ENCODE measurements at places on chromosomes 2 and 18. TPM values are rescaled to one million over a fixed set of nuclear protein-coding genes. Genes with fewer than 3 reads are reported as not detected.

The COL4A4 gene
- total RNA-seq = 5.3 TPM

The LRRC30 gene
- not detected for total RNA-seq

DNA sequence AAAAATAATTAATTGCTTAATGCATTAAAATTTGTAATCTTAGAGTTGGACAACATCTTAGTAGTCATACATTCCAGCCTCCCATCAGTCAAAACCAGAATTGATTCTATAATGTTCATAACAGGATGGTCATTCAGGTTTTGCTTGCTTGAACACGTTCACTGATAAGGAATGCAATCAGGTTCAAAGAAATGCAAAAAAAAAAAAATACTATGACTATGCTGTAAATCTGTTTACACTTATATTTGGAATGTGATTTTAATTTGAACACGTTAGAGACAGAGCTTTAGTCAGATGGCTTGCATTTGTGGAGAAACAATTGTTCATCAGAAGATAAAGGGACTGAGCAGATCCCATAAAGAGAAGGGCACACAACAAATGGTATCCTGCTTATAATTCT lies 131.3 kb upstream of the UNC80 start:
- ATAC-seq = no peak

The SCYGR5 gene
- not detected for total RNA-seq

DNA sequence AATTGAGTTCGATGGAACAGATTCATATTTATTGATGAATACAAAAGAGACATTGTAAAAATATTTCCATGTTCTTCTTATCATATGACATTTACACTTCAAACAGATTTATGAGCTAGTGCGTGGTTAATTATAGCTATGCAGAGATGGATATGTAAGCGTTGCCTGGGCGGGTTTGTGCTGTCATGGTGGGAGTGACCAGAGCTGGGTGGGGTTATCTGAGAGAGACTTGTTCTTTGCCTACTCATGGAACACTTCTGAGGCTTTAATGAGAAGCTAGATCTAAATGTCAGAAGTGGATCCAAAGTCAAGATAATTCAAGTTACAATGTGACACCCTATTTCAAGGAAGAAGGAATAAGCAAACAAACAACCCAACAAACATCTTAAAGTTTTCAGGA lies 162.3 kb upstream of the ZEB2 start:
- no peak for ATAC-seq

GRCh38 chr2:174787487-174788205 lies 23.4 kb upstream of the CHRNA1 start:
- no peak for ATAC-seq

GRCh38 chr2:67564076-67564475 lies 166.9 kb downstream of the ETAA1 start:
- no peak for ATAC-seq

- ATAC-seq = no peak
These were observed 320.1 kb downstream of the OSR1 start for GRCh38 chr2:19038071-19039015.

DNA sequence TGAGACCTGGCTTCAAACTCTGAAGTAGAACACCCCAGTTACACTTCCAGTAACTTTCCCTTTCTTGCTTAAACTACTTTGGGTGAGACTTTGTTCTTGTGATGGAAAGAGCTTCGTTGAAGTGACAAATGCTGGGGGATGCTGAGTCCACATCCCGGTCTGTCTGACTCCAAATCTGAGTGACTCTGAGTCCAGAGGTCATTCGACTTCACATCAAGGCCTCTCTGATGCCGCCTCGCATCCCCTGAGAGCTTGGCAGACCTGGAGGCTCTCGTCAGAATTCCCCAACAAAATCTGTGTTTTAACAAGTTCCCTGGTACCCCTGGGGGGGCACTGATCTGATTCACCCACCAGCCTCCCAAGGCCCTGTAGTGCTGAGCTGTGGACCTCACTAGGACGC lies 31.6 kb upstream of the ROCK2 start:
- ATAC-seq = no peak

- ATAC-seq = no peak
These were observed 206.8 kb upstream of the HDAC4 start for GRCh38 chr2:239607517-239608191.

- ATAC-seq = no peak
These were observed 7.5 kb downstream of the RALBP1 start for GRCh38 chr18:9482790-9483189.

GRCh38 chr2:38742797-38743559 lies 8.2 kb downstream of the SRSF7 start:
- peak; percentile 16 for ATAC-seq

DNA sequence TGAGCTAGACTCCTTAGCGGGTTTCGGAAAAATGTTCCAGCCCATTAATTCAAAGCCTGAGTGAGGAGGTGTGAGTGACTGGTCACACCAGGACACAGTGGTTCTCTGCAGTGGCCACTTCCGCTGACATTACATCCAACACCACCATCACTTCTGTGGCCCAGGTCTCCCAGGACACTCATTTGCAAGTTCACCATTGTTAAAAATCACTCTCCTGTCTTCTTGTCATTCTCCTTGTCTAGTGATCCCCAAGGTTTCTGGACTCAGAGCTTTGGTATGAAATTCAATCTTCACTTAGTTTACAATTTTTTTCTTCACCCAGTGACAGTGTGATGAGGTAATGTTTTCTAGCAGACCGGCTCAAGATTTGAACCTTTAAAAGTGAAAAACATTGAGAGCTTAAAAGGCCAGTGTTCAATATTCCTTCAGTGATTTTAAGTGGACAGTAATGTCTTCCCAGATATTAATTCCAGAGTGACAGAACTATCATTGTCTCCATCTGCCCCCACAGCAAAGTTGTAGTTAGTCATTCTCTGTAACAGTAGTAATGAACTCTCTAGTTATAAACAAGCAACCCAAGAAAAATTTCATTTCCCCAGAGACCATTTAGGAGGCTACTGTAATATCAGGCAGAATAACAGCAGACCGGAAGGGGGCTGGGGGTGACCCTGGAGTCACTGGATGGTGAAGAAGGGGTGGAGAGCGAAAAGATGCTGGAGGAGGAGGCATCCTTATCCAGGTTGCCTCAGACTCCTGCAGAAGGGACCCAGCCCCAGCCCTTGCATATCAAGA lies 164.9 kb downstream of the GFPT1 start:
- no peak for ATAC-seq

- no peak for ATAC-seq
These were observed 7.9 kb upstream of the INHBB start for GRCh38 chr2:120338015-120338414.

DNA sequence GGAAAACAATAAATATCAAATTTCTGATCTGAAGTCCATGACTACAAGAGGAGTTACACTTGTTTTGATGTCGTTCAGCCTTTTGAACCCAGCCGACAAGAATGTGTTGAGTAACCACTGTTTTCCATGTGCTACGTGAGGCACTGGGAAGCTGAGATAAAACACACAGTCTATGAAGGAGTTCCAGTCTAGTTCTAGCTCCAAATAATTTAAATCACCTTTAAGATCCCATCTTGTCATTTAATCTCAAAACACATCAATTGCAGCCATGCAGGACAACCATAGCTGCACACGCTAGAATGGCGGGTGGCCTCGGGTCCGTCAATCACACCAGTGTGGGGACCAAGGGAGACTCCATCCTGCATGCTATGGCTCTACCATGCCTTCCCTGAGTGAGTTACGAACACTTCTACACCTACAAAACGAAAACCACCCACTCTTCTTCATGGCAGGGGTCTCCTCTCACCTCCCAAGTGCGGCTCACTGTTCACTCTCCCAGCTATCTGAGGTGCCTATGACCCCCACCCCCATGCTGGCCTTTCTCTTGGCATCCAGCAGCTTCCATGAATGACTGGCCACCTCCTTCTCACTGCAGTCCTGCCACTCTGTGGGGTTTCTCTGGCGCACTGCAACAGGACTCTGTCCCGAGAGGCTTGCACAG lies 3.8 kb downstream of the FHL2 start:
- ATAC-seq = no peak

The NAT8 gene
- total RNA-seq = not detected

GRCh38 chr2:77391119-77391518 lies 131.1 kb downstream of the LRRTM4 start:
- ATAC-seq = no peak

GRCh38 chr18:59605633-59606192 lies 91.5 kb downstream of the CCBE1 start:
- no peak for ATAC-seq

The EPHA4 gene
- total RNA-seq = 21.3 TPM

DNA sequence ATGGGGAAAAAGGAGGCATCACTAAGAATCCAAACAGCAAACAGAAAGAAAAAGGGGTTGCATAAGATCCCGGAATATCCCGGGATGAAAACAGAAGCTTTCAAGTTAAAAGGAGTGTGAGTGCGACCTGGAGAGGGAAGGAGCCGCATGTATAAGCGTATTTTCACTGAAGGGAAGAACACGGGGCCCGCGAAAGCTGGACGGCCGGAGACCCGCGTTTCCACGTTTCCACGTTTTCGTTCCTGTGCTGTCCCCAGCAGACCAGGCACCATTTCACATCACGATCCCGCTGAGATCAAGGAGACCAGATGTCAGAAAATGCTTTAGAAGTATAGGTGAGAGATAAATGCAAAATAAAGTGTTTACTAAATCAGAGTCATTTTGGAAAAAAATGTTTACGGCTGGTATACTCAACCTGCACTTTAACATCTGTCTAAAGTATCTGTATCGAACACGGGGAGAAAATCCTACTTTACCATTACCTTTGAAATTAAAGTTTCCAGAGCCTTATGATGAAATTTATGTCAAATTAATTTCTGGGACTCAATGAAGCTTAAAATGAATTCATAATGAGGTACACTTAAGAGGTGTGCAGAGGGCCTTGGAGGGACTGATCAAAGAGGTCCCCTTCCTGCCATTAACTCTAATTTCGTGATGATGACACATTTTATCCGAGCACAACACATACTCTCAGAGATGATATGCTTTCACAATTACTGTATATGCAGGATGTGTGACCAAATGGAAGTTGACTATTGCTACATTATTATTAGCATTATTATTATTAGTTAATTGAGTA lies 71.0 kb upstream of the SALL3 start:
- no peak for ATAC-seq

GRCh38 chr18:23994361-23994902 lies 20.1 kb upstream of the TTC39C start:
- peak; percentile 81 for ATAC-seq

- no peak for ATAC-seq
These were observed 40.7 kb upstream of the CCDC150 start for GRCh38 chr2:196598846-196599245.

The VIT gene
- 42.7 TPM for total RNA-seq

The UGT1A3 gene
- total RNA-seq = not detected

- no peak for ATAC-seq
These were observed 686.0 kb downstream of the NRXN1 start for GRCh38 chr2:50345701-50346591.

The ANKRD62 gene
- total RNA-seq = not detected

The MGAT4A gene
- total RNA-seq = 12.7 TPM

GRCh38 chr2:16664809-16665747 lies 556 bp downstream of the CYRIA start:
- peak; percentile 62 for ATAC-seq

- ATAC-seq = no peak
These were observed 221.3 kb upstream of the ITGA4 start for GRCh38 chr2:181235683-181236459.

The CXCR1 gene
- total RNA-seq = not detected

- no peak for ATAC-seq
These were observed 120.3 kb downstream of the RBMS1 start for GRCh38 chr2:160373263-160373662.

The SCN9A gene
- total RNA-seq = 4.8 TPM
